Activated naive CD4-positive, alpha-beta T cell treated with anti-CD3 and anti-CD28 coated beads for 36 hours (primary cell): ENCODE measurements at places on chromosomes 6 and 20. TPM values are rescaled to one million over a fixed set of nuclear protein-coding genes. Genes with fewer than 3 reads are reported as not detected.

DNA sequence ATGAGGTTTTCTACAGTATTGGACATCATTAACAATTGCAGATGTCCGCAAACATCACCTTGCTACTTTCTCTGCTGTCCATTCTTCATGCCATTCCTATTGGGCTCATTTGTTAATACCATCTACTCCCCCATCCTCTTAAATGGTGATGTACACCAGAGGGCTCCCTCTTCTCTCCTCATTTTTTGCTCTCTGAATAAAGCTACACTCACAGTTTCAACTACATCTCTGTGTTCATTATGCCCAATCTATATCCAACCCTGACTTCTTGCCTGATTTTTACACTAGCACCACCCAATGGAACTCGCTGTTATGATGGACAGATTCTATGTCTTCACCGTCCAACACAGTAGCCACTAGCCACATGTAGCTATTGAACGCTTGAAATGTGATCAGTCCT, 288.1 kb upstream of the ID4 start:
- H3K36me3 ChIP-seq = no peaks in the 10 kb centered on the region
- DNase-seq = no peak
- H3K27me3 ChIP-seq = no peaks in the 10 kb centered on the region
- no peak overlapping the region for H3K4me3 ChIP-seq

GRCh38 chr6:20279608-20280287, 67.5 kb upstream of the MBOAT1 start:
- no peak overlapping the region for H3K4me3 ChIP-seq
- H3K27ac ChIP-seq = no peak overlapping the region
- no peak for DNase-seq
- H3K36me3 ChIP-seq = peaks cover 2% of the 10 kb centered on the region
- peaks cover 4% of the 10 kb centered on the region for H3K4me1 ChIP-seq

SLC44A4 gene
- not detected for total RNA-seq

- no peak overlapping the region for H3K4me3 ChIP-seq
- H3K4me1 ChIP-seq = peaks cover 5% of the 10 kb centered on the region
- DNase-seq = no peak
- no peak overlapping the region for H3K27ac ChIP-seq
- H3K27me3 ChIP-seq = no peaks in the 10 kb centered on the region
These were observed 11.7 kb downstream of the TFEB start for GRCh38 chr6:41723530-41724227.

VWA7 gene
- 0.69 TPM for total RNA-seq

DNA sequence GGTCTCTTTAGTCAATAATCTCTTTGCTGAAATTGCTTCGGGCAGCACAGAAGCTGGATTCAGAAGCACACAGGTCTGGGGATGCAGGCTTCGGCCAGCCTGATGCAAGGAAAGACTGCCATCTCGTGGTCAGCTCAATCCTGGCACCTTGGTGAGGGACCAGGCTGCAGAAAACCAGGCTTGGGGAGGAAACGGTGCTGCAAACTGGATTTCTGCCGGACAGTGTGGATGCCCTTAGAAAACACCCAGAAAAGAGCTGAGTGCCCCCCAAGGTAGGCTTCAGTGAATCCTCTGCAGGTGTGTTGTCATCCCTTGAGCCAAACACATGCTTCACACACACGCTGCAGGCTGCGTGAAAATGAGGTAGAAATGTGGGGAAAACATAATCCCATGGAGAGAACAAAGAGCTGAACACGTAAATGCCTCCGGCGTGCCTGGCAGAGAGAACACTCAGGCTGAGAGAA, 89.8 kb upstream of the PAX1 start:
- H3K27me3 ChIP-seq = peaks cover 42% of the 10 kb centered on the region
- no peaks in the 10 kb centered on the region for H3K4me1 ChIP-seq
- H3K36me3 ChIP-seq = no peaks in the 10 kb centered on the region
- no peak overlapping the region for H3K4me3 ChIP-seq
- DNase-seq = peak; percentile 73

- H3K27me3 ChIP-seq = no peaks in the 10 kb centered on the region
- no peak overlapping the region for H3K27ac ChIP-seq
- H3K4me1 ChIP-seq = peaks cover 24% of the 10 kb centered on the region
- no peak overlapping the region for H3K4me3 ChIP-seq
- peaks cover 18% of the 10 kb centered on the region for H3K36me3 ChIP-seq
These were observed 35.2 kb downstream of the NDUFAF5 start for GRCh38 chr20:13819885-13820645.

DNA sequence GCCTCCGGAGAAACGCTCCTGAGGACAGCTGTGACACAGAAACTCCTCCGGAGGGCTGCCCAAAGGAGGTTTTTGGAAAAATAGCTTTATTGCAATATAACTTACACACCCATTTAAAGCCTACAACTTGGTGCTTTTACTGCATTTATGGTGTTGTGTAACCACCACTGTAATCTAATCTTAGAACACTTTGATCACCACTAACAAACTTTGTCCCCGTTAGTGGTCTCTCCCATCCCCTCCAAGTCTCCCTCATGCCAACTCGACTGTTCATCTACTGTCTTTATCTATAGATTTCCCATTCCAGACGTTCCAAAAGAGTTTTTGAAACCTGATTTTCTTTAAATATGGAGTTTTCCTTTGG, 62.8 kb downstream of the SYNJ2 start:
- H3K4me3 ChIP-seq = no peak overlapping the region
- H3K4me1 ChIP-seq = peaks cover 41% of the 10 kb centered on the region
- peaks cover 16% of the 10 kb centered on the region for H3K36me3 ChIP-seq
- H3K27ac ChIP-seq = no peak overlapping the region
- no peak for DNase-seq
- H3K27me3 ChIP-seq = no peaks in the 10 kb centered on the region

DNA sequence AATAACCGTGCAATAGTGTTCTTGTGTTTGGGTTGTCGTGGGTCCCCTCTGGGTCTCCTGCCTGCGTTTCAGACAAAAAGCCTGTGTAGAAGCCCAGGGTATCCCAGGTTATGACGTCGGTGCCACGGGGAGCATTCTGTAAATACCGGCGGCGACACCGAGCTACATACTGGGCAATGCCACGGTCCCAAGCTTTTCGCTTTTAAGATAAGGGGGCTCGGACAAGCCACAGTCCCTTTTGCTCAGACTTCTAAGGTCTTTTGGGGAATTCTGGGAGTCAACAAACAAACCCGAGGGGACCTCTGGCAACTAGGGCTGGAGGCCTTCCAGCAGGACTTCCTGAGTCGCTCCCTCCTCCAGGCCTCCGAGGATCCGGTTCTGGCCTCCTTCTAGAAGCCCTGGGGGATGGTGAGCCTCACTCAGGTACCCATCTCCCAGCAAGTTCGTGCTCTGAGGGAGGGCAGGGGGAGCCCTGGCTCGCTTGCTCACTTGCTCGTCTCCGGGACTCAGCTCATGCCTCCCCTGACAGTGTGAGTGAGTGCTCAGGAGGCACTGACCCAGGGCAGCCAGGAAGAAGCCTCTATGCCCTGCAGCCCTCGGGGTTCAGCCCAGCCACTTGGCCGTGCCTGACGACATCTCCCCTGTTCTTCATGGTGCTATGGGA, 62.4 kb upstream of the MRPS10 start:
- H3K36me3 ChIP-seq = peaks cover 2% of the 10 kb centered on the region
- H3K4me1 ChIP-seq = peaks cover 36% of the 10 kb centered on the region
- H3K4me3 ChIP-seq = no peak overlapping the region
- H3K27me3 ChIP-seq = no peaks in the 10 kb centered on the region
- DNase-seq = no peak

DNA sequence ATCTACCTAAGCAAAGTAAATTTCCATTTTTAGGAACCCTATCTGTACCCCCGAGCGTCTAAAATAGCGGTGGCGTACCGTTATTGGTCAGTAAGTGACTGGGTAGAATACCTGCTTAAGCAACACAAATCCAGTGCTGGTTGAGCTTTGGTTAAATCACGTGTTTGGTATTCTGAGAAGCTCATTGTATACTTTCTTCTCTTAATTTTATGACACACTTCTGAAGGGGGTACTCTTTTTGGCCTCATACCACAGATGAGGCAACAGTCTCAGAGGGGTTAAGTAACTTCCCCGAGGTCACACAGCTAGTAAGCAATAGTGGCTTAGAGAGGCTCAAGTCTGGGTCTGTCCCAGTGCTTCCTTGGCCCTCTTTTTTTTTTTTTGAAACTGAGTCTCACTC, 151.2 kb downstream of the TFAP2C start:
- no peak overlapping the region for H3K27ac ChIP-seq
- DNase-seq = no peak
- H3K36me3 ChIP-seq = no peaks in the 10 kb centered on the region
- H3K27me3 ChIP-seq = peaks cover 24% of the 10 kb centered on the region
- H3K4me3 ChIP-seq = no peak overlapping the region

DNA sequence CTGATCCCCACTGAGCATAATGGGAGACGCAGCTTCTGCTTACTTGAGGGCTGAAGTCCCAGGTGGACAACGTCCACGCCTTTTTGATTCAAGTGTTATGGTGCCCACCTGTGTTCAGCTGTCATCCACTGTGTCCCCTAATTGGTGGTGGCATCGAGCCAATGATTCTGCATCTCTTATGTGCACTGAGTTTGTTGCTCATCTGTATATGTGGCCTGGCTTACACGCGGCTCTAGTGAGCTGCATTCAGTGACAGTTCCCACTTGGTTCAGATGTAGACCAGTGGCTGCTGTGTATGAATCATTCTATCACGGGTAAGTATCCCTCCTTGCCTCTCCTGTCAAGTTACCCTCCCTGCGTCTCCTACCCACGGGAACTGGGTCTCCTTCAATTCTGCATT, 131.2 kb upstream of the CLDN20 start:
- H3K4me1 ChIP-seq = peaks cover 13% of the 10 kb centered on the region
- no peaks in the 10 kb centered on the region for H3K27me3 ChIP-seq
- no peak overlapping the region for H3K4me3 ChIP-seq

DNA sequence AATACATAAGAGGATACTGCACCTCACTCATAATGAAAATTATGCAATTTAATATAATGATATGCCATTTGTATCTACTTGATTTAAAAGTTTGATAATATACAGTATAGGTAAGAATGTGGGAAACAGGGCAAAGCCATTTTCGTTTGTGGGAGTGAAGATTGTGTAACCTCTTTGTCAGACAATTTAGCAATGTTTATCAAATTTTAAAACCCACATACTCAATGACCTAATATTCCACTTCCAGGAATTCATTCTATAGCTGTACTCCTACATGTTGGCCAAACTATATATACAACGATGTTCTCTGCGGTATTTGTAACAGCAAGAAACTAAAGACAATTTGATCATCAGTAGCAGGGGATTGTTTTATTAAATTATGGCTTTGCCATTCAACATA, 17.8 kb upstream of the FKBP5 start:
- no peaks in the 10 kb centered on the region for H3K27me3 ChIP-seq
- no peak overlapping the region for H3K4me3 ChIP-seq
- DNase-seq = no peak

- no peak overlapping the region for H3K27ac ChIP-seq
- H3K4me3 ChIP-seq = no peak overlapping the region
- peaks cover 11% of the 10 kb centered on the region for H3K4me1 ChIP-seq
- DNase-seq = no peak
- H3K27me3 ChIP-seq = peaks cover 1% of the 10 kb centered on the region
These were observed 384.3 kb downstream of the CD83 start for GRCh38 chr6:14501914-14502313.

PPP1R3G gene
- not detected for total RNA-seq

CLVS2 gene
- not detected for total RNA-seq

TCP11 gene
- total RNA-seq = not detected

GRCh38 chr6:112649853-112650252, 302.7 kb downstream of the RFPL4B start:
- no peaks in the 10 kb centered on the region for H3K27me3 ChIP-seq
- H3K36me3 ChIP-seq = no peaks in the 10 kb centered on the region
- no peaks in the 10 kb centered on the region for H3K4me1 ChIP-seq
- no peak for DNase-seq

DNA sequence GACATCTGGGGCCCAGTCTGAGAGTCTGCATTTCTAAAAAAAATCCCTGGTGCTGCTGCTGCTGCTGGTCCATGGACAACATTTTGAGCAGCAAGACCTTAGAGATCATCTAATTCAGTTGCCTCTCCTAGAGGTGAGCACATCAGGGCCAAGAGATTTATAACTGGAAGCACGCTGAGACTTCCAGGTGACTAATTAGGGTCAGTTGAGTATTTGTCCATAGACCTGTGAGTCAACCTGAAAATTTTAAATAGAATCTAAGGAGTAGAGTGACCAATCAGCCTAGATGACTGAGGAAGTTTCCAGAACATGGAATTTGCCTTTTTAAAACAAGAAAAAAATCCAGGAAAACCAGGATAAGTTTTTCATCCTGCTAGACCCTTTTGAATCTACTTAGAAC, 221.4 kb downstream of the PKHD1 start:
- H3K4me3 ChIP-seq = no peak overlapping the region
- H3K27ac ChIP-seq = no peak overlapping the region
- H3K36me3 ChIP-seq = no peaks in the 10 kb centered on the region
- no peak for DNase-seq
- no peaks in the 10 kb centered on the region for H3K4me1 ChIP-seq
- peaks cover 9% of the 10 kb centered on the region for H3K27me3 ChIP-seq

DNA sequence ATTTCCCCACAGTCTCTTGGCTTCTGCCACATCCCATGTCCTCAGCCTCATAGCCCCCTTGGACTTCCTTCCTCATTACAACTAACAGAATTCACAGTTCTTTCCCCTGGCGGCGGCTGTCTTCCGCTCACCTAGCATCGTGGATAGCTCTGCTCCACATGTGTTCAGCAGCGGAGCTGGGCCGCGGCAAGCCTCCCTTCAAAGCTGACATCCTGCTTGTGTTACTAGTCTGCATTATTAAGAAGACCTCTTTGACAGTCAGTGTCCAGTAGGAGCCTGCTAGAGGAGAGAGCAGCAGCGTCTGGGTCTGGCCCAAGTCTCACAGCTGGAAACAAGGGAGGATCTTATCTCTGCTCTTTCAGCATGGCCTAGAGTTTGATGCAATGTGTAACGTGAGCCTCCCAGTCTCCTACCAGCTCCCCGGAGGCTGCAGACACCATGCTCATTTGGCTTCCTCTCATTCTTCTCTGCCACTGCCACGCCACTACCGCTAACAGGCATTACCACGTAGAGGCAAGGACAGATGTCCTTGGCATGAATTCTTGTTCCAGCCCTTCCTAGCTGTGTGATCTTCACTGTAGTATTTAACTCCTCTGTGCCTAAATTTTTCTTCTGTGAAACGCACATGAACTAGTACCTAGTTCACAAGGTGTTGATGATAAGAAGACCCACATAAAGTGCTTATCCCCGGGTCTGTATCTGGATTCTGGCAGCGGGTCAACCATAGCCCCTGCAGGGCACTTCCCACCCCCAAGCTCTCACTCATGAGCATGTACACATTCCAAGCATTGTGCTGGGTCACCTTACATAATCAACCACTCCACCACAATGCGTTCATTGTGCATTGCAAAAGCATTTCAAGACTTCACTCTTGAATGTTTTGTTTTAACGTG, 107.1 kb upstream of the BACH2 start:
- DNase-seq = no peak
- peaks cover 86% of the 10 kb centered on the region for H3K4me1 ChIP-seq
- peaks cover 4% of the 10 kb centered on the region for H3K36me3 ChIP-seq
- H3K27ac ChIP-seq = peak overlapping the region; percentile 87
- H3K4me3 ChIP-seq = peak overlapping the region; percentile 57

EIF6 gene
- 94.7 TPM for total RNA-seq

GRCh38 chr20:2130062-2130591, 28.5 kb downstream of the STK35 start:
- H3K4me3 ChIP-seq = no peak overlapping the region
- peaks cover 56% of the 10 kb centered on the region for H3K4me1 ChIP-seq
- H3K27me3 ChIP-seq = no peaks in the 10 kb centered on the region
- no peak for DNase-seq
- H3K27ac ChIP-seq = no peak overlapping the region

GRCh38 chr6:126312013-126312665, 27.8 kb upstream of the CENPW start:
- no peak overlapping the region for H3K4me3 ChIP-seq
- DNase-seq = no peak
- H3K36me3 ChIP-seq = no peaks in the 10 kb centered on the region
- no peak overlapping the region for H3K27ac ChIP-seq
- H3K27me3 ChIP-seq = no peaks in the 10 kb centered on the region

FKBP1C gene
- 0.57 TPM for total RNA-seq
